Urinary bladder (tissue), 4 donors: ENCODE measurements at places on chromosomes 5 and 9. TPM values are rescaled to one million over a fixed set of nuclear protein-coding genes. Genes with fewer than 3 reads are reported as not detected.

GRCh38 chr5:142727735-142728047, 41.8 kb upstream of the FGF1 start:
- no peak for DNase-seq

- DNase-seq, result no peak
Measured at GRCh38 chr9:16743375-16743774, 127.1 kb downstream of the BNC2 start.

GRCh38 chr5:110268985-110269384, 457.5 kb downstream of the TMEM232 start:
- DNase-seq, result no peak

BHMT2 gene
- 4.1 TPM for total RNA-seq

LCN15 gene
- not detected for total RNA-seq

GRCh38 chr9:33029231-33029786, 4.2 kb downstream of the DNAJA1 start:
- no peak for DNase-seq

DNA sequence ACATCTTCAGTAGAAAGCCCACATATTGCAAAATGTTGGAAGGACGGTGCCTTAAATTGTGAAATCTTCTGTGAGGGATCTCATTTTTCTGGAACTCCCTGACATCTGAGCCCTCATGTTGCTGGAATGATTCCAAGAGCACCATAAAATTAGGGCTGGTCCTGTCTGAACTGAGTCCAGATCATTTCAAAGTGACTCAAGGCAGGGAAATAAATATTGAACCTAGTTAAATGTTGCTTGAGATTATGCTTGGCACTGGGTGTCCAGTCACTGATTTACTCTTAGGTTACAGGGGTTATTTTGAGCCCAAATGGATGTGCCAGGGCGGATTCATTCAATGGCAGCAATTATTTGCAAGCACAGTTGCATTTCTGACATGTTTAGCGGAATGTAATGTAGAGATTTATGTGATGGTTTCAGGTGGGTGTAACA, 437.0 kb downstream of the PIK3R1 start:
- DNase-seq, result peak; percentile 62

DNA sequence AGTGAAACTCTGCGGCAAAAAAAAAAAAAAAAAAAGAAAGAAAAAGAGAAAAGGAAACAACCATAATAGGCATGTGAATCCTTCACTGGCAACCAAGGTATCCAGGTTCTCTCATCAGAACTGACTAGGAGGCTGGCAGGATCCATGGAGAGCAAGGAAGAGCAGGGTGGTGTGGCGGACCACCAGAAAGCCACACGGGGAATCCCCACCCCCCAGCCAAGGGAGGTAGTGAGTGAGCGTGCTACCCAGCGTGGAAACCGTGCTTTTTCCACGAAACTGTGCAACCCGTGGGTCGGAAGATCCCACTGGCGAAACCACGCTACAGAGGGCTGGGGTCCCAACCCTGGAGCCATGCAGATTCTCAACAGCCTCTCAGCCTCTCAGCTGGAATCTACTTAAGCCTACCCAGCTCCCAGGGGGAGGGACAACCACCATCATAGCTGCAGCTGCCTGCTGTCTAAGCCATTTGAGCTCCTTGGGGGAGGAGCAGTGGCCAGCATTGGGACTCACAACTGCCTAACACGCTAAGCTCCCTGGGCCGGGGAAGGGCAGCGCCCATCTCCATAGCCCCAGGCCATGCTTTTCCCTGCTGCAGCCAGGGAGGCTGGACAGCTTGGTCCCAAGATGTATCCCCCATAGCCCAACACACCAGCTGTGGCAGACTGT, 91.6 kb downstream of the PRELID2 start:
- no peak for DNase-seq

GRCh38 chr9:116027511-116027910, 126.1 kb upstream of the PAPPA start:
- DNase-seq, result no peak

GRCh38 chr5:2849429-2849828, 98.0 kb upstream of the IRX2 start:
- DNase-seq, result no peak

DNA sequence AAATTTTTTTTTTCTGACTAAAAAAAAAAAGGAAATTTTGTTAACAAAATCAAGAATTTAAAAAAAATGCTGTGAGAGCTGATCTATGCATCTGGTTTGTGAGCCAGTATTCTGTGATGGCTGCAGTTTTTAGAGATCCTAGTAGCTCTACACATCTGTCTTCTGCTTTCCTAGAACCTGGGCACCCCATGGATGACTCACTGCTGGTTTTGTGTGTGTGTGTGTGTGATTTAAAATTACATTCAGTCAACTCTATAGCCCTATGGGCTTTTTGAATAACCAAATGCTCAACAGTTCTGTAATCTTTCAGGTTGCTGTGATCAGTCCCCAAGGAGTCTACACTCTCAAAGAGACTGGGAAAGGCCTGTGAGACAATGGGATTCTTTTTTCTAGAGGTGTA, 2.5 kb upstream of the PSMD5 start:
- DNase-seq, result no peak

DDX41 gene
- 27.4 TPM for total RNA-seq

- peak; percentile 80 for DNase-seq
Measured at GRCh38 chr9:34646211-34647083, at the start of gene GALT. GALT (plus strand) TSS chr9:34646675; CDS start chr9:34646705, 30 bp downstream.

DNA sequence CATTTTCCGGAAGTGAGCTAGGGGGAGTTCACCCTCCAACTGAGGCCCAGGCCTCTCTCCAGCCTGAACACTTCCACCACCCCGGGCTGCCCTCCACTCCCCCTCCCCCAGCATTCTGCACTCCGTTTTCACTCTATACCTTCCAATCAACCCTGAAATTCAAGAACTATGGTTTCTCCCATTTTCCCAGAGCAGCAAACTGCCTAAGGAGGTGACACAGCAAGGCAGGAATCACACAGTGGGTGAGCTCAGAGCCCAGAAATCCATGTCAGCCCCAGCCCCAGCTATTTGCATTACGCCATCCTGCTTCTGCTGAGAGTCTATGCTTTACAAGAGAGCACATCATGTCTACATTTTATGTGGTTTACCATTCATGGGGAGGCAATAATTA, 11.9 kb downstream of the MSX2 start:
- DNase-seq, result no peak

- no peak for DNase-seq
Measured at GRCh38 chr5:167049043-167049663, 1242.3 kb upstream of the WWC1 start.

DNA sequence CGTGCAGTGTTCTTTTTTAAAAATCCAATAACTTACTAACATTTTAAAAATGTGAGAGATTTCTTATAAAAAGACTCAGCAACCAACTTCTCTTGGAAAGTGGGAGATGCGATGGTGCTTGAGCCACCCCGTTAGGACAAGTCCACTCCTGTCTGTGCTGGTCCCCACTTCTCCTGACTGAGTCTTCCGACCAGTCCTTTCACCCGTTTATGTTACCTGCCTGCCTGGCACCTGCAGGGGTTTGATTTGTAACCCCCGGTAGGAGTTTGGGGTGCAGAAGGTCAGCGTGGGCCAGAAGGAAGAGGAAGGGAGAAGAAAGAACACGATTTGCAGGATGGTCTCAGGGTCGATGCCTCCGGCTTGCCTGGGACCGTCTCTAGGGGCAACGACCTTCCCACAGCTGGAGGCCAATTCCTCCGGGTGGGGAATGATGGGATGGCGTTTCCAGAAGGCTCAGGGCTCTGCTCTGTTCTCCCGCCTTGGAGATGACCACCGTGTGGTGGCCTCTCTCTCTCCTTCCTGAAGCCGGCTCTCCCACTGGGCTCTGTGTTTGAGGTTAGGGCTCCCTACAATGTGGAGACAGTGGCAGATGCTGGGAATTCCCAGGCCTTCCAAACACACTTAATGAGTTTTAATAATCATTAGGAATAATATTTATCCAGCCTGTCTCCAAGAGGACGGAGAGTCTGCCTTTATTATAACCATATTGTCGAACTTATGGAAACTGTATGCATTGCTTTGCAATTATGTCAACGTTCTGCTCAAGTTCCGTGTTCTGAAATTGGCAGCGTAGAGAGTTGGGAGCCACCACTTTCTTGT, 14.8 kb downstream of the COL27A1 start:
- no peak for DNase-seq

DNA sequence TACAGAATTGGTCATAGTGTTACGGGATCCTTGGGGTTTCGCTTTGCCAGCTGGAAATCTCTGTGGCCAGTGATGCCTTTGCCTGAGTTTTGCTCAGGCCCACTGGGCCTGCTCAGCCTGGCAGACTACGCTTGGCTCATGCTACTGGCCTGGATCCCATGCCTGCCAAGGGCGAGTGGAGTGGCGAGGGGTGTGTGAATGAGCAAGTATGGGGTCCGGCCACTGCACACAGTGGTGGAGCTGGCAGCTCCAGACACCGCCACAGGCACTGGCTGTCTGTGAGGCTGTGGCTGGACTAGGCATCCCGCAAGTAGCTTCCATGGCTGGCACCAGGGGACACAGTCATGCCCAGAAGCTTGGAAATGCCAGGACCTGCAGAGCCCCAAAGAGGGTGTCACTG, 240.3 kb downstream of the ARRDC3 start:
- no peak for DNase-seq

SMIM33 gene
- total RNA-seq, result not detected

FOXD4L6 gene
- not detected for total RNA-seq

- no peak for DNase-seq
Measured at GRCh38 chr9:112005939-112006338, 109.3 kb downstream of the UGCG start.

- DNase-seq, result no peak
Measured at GRCh38 chr9:114507726-114508125, 2.5 kb upstream of the WHRN start.

MAPKAP1 gene
- total RNA-seq, result 61.4 TPM

DNA sequence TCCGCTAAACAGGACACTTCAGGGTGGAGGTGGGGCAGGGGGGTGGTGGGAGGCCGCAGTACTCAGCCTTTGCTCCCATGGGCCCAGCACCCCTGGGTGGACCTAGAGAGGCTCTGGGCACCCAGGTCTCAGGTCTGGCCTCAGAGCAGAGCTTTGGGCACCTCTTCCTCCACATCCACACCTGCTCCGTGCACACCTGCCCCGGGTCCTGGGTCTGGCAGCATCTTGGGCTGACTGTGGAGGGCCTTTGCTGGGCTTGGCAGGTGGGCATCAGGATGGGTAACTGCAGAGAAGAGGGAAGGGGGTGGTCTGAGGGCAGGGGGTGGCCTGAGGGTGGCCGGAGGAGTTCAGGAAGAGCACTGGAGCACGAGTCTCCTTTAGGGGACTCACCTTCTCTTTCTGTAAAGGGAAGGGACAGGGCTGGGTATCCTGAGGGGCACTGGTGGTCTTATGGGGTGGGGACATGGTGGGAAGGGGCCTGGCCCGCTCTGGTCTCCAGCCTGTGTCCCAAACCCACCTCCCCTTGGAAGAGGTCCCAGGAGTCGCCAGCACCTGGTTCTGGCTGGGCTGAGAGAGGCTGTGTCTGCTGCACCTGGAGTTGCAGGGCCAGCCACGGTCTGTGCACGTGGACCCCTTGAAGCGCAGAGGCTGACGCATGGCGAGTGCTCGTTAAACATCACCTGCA, 106.7 kb upstream of the IER5L start:
- no peak for DNase-seq

- no peak for DNase-seq
Measured at GRCh38 chr5:113489299-113489698, 1.0 kb upstream of the MCC start.

HSD17B3 gene
- total RNA-seq, result not detected

- DNase-seq, result no peak
Measured at GRCh38 chr9:35257986-35258659, 96.3 kb downstream of the UNC13B start.

DNA sequence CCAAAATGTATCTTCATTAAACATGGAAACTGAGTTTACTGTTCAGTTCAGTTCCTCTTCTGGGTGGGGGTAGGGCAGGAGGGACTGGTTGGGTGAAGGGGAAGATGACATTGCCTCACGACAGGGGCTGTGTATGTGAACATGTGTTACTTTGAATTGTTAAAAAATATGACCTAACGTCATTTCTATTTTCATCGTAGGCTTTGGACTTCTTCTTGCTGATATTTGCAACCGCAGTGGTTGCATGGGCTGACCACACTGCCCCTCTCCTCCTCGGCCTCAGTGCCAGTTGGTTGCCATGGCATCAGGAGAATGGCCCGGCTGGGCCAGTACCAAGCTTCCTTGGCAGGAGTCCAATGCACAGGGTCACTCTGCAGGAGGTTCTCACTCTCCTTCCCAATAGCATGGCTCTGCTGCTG, 41.5 kb downstream of the HACD4 start:
- DNase-seq, result no peak

DNA sequence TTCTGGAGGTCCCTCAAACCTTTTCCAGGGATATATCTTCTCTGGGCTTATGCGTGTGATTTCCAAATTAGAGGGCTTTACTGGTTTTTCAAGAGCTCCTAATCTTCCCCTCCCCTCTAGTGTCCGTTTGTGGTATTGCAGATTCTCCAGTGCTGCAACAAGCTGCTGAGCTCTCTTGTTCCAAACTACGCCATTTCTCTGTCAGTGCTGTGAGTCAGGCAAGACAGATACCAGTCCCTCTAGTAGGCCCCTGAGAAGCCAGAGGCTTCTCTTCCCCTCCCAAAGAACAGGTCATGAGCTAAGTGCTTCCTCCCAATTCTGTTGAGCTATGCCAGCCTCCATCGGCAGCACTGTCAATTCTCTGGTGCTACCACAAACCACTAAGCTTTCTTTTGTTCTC, 149.5 kb downstream of the FANCC start:
- no peak for DNase-seq

DNA sequence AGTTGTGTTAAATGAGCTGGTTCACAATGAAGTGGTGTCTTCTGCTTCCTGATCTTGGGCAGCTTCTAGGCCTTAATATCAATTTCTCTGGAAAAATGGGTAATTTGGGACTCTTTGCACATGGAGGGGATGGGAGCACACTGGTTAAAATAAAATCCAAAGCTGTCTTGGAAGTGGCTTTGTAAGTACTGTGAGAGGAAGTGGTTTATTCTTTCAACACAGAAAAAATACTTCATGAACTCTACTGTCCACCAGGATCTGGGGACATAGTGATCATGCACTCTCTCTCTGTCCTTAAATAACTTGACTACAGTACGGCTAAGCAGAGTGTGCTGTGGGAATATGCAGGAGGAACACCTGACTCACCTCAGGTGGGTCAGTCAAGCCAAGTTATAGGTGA, 2.4 kb downstream of the PCYOX1L start:
- no peak for DNase-seq

GRCh38 chr5:34409373-34409772, 246.8 kb upstream of the RAI14 start:
- no peak for DNase-seq

DNA sequence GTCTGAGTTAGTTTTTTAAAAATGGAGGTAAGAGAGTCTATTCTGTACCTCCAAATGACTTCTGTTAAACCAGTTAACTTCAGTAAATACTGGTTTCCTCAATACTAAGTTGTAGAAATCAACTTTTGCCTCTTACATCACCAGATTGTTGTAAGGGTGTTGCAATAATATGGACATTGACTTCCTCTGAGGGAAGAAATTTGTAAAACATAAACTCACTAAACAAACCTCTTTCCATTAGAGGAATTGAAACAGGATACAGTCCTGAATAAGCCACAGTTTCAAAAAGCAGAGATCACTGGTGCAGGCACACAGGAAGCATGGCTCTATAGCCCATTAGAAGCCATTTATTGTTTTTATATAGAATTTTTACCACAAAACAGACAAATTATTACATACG, 32.7 kb upstream of the SLCO6A1 start:
- DNase-seq, result no peak
